ENCODE measurements at places on chromosomes 11 and 22. TPM values are rescaled to one million over a fixed set of nuclear protein-coding genes. Genes with fewer than 3 reads are reported as not detected.

- no peak for DNase-seq
- no peaks in the 10 kb centered on the region for H3K4me1 ChIP-seq
- peaks cover 3% of the 10 kb centered on the region for H3K27me3 ChIP-seq
- H3K36me3 ChIP-seq: no peaks in the 10 kb centered on the region
Measured at GRCh38 chr11:85889108-85889507, 33.9 kb downstream of the CCDC83 start.

- no peak overlapping the region for H3K4me3 ChIP-seq
- no peak for DNase-seq
- H3K27ac ChIP-seq: no peak overlapping the region
- peaks cover 6% of the 10 kb centered on the region for H3K36me3 ChIP-seq
- no peaks in the 10 kb centered on the region for H3K4me1 ChIP-seq
Measured at GRCh38 chr11:111906680-111907079, 4.9 kb downstream of the CRYAB start.

- H3K27me3 ChIP-seq: no peaks in the 10 kb centered on the region
- H3K27ac ChIP-seq: no peak overlapping the region
- DNase-seq: no peak
- H3K4me1 ChIP-seq: no peaks in the 10 kb centered on the region
Measured at GRCh38 chr22:30985561-30986208, 16.6 kb downstream of the TUG1 start.

DNA sequence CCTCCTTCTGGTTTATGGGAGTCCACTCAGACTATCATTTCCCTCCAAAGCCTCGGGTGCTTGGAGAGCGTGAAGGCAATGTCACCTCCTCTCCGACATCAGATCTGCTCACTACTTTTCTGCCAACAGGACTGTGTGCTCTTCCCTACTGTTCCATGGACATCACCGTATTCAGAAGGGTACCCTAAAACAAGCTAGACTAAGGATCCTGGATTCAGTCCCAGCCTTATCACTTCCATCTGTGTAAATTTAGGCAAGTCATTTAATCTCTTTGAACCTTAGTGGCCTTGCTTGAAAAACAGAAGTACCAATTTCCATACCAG is 78.2 kb downstream of the KCNC1 start:
- H3K4me1 ChIP-seq: no peaks in the 10 kb centered on the region
- no peak for DNase-seq
- H3K27me3 ChIP-seq: no peaks in the 10 kb centered on the region
- no peak overlapping the region for H3K4me3 ChIP-seq
- H3K27ac ChIP-seq: no peak overlapping the region

DNA sequence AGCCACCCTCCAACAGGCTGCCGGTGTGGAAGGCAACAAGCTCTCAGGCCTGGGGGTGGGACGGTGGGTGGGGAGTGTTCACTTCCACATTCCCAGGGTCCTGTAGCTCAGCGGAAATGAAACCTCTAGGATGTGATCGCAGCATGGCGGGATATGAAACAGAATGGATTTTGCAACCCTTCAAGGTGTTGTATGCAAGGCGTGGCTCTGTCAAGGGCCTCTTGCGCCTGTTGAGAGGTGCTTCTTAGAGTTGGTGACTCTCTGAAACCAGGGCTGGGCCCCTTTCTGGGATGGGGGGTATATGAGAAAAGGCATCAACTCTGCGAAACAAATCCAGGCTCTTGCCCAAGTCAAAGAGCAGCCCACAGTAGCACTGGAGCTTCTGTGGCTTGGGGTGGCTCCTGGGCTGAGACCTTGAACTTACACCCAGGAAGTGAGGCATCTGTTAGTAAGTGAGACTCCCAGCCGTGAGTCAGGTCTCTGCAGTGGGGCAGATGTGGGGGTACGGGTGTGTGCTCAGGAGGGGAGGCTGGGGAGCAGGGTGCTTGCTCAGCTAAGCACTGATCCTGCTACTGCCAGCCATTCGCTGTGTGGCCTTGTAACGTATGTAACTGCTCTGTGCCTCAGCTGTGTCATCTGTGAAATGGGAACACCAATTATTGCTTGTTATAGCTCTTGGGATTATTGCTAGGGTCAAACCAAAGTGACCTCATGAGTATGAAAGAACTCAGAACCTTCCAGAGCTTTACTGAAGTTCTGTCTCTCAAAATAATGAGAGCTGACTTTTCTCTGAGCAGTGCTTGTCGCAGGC is 28.3 kb downstream of the NECTIN1 start:
- H3K4me3 ChIP-seq: no peak overlapping the region
- no peaks in the 10 kb centered on the region for H3K27me3 ChIP-seq
- H3K4me1 ChIP-seq: no peaks in the 10 kb centered on the region
- H3K36me3 ChIP-seq: no peaks in the 10 kb centered on the region

DNA sequence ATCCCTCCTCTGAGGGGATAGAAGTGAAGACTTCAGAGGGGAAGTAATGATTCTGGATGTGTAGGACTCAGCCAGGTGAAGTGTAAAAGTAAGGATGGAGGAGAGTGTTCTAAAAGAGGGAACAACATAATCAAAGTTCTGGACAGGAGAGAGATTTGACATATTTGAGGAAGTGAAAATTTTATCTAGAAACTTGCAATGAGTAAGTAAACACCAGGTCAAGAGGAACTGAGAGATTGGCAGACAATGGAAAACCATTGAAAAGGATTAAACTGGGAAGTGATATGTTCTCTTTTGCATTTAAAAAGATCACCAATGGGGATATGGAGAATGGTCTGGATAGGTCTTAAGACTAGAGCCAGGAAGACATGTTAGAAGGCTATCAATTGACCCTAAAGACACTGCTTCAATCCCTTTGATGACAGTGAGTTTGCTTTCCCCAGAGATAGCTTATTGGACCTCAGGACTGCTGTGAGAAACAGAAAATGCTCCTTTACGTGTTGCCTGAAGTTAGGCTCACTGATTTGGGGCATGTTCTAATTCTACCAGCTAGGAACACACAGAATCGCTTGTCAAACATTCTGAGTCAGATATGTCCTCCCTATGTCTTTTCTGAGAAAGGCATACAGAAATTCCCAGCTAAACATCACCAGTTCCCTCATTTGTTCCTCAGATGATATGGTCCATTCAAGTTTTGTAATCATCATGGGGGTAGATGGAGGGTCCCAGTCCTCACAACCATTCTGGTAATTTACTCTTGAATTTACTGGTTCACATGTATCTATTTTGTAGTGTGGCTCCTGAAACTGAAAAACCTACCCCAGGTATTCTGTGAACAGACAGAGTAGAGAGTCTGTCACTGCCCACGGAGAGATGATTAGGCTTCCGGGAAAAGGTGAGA is 144.9 kb downstream of the MAML2 start:
- peaks cover 80% of the 10 kb centered on the region for H3K4me1 ChIP-seq
- H3K27me3 ChIP-seq: no peaks in the 10 kb centered on the region
- peaks cover 59% of the 10 kb centered on the region for H3K36me3 ChIP-seq
- H3K27ac ChIP-seq: peak overlapping the region; percentile 73
- H3K4me3 ChIP-seq: no peak overlapping the region
- DNase-seq: no peak

GRCh38 chr22:24208012-24208749 is 26.9 kb downstream of the SUSD2 start:
- no peaks in the 10 kb centered on the region for H3K27me3 ChIP-seq
- no peaks in the 10 kb centered on the region for H3K36me3 ChIP-seq
- H3K4me3 ChIP-seq: no peak overlapping the region
- H3K27ac ChIP-seq: peak overlapping the region; percentile 22
- peaks cover 15% of the 10 kb centered on the region for H3K4me1 ChIP-seq

Gene CDC42EP1
- 0.25 TPM for total RNA-seq

Gene TRIM29
- total RNA-seq: not detected

Data from activated naive CD8-positive, alpha-beta T cell treated with anti-CD3 and anti-CD28 coated beads for 36 hours (primary cell).